Muscle of back (tissue), 13 donors: ENCODE measurements at places on chromosomes 12 and 14. TPM values are rescaled to one million over a fixed set of nuclear protein-coding genes. Genes with fewer than 3 reads are reported as not detected.

NKX2-1 gene
- polyA plus RNA-seq, result not detected

LTB4R2 gene
- polyA plus RNA-seq, result 3.1 TPM

KLRG1 gene
- polyA plus RNA-seq, result 2.2 TPM

VRTN gene
- not detected for polyA plus RNA-seq

ADAM21 gene
- 0.12 TPM for polyA plus RNA-seq

LAG3 gene
- 0.30 TPM for polyA plus RNA-seq

WDR89 gene
- polyA plus RNA-seq, result 14.7 TPM

CEBPE gene
- 0.20 TPM for polyA plus RNA-seq

TRAFD1 gene
- polyA plus RNA-seq, result 27.4 TPM

GLIPR1L1 gene
- 0.20 TPM for polyA plus RNA-seq

EAPP gene
- polyA plus RNA-seq, result 33.5 TPM

AMN gene
- polyA plus RNA-seq, result 0.35 TPM

PPP4R4 gene
- polyA plus RNA-seq, result 0.40 TPM

LRRC10 gene
- polyA plus RNA-seq, result not detected

CDCA3 gene
- polyA plus RNA-seq, result 19.3 TPM

FLRT2 gene
- polyA plus RNA-seq, result 120 TPM

CHPT1 gene
- 22.6 TPM for polyA plus RNA-seq

PLEKHG7 gene
- polyA plus RNA-seq, result 0.47 TPM

TSHR gene
- polyA plus RNA-seq, result 0.50 TPM

HHIPL1 gene
- 2.5 TPM for polyA plus RNA-seq

CYP46A1 gene
- polyA plus RNA-seq, result 5.0 TPM

C1S gene
- 65.9 TPM for polyA plus RNA-seq

PARP11 gene
- polyA plus RNA-seq, result 7.0 TPM

HOXC10 gene
- polyA plus RNA-seq, result 30.3 TPM

MGP gene
- polyA plus RNA-seq, result 281 TPM

TSPAN8 gene
- polyA plus RNA-seq, result 3.0 TPM

PLCZ1 gene
- polyA plus RNA-seq, result not detected

KRT73 gene
- polyA plus RNA-seq, result not detected

ZDHHC17 gene
- 29.5 TPM for polyA plus RNA-seq

AMDHD1 gene
- not detected for polyA plus RNA-seq

PTPN6 gene
- 10.6 TPM for polyA plus RNA-seq

LRRIQ1 gene
- 0.39 TPM for polyA plus RNA-seq

NUDT14 gene
- polyA plus RNA-seq, result 13.5 TPM

SMIM41 gene
- not detected for polyA plus RNA-seq

GYS2 gene
- 0.67 TPM for polyA plus RNA-seq

KRT6A gene
- not detected for polyA plus RNA-seq

SMCO2 gene
- polyA plus RNA-seq, result not detected

SCNN1A gene
- 0.40 TPM for polyA plus RNA-seq

KRT6B gene
- polyA plus RNA-seq, result not detected

KRT83 gene
- polyA plus RNA-seq, result not detected

RERG gene
- 6.7 TPM for polyA plus RNA-seq

TMEM30B gene
- polyA plus RNA-seq, result 2.3 TPM

C1R gene
- 88.9 TPM for polyA plus RNA-seq
